ENCODE measurements at places on chromosomes 4 and X. TPM values are rescaled to one million over a fixed set of nuclear protein-coding genes. Genes with fewer than 3 reads are reported as not detected.

Gene ABCB7
- total RNA-seq, result 52.3 TPM

GRCh38 chr4:175427751-175428150 lies 384.3 kb downstream of the GPM6A start:
- no peaks in the 10 kb centered on the region for H3K4me1 ChIP-seq
- H3K4me3 ChIP-seq, result no peak overlapping the region
- no peaks in the 10 kb centered on the region for H3K36me3 ChIP-seq

Gene SH2D1A
- not detected for total RNA-seq

Gene CSAG1
- 0.63 TPM for total RNA-seq

GRCh38 chr4:144531841-144532240 lies 114.1 kb upstream of the HHIP start:
- H3K36me3 ChIP-seq, result no peaks in the 10 kb centered on the region
- DNase-seq, result no peak
- no peaks in the 10 kb centered on the region for H3K27me3 ChIP-seq
- H3K4me3 ChIP-seq, result no peak overlapping the region

DNA sequence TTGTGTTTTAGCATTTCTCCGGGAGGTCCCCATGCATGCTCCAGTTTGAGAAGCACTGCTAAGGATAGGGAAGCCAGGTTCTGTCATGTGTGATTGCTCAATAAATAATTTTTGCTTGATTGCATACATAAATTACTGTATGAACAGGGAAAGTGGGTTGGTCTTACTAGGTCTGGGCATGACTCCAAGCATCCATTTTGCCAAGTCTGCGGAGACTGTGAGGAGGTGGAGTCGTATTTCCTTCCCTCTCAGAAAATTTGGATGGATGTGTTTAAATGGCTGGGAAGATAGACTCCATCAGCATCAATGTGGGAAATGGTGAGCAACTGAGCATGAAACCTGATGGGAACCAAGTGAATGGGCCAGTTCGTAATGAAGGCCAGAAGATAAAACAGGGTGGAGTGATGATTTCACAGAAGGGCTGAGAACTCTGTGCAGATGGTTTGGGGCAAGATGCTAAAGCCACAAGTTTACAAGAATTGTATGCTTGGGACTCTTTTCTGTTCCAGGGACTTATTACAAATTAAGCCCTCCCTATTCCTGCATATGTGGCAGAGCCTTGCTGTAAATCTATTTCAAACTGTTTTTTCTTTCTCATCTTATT lies 84.1 kb downstream of the NHS start:
- H3K27me3 ChIP-seq, result no peaks in the 10 kb centered on the region
- H3K27ac ChIP-seq, result no peak overlapping the region
- DNase-seq, result peak; percentile 9
- H3K36me3 ChIP-seq, result no peaks in the 10 kb centered on the region
- H3K4me1 ChIP-seq, result no peaks in the 10 kb centered on the region
- H3K4me3 ChIP-seq, result no peak overlapping the region

DNA sequence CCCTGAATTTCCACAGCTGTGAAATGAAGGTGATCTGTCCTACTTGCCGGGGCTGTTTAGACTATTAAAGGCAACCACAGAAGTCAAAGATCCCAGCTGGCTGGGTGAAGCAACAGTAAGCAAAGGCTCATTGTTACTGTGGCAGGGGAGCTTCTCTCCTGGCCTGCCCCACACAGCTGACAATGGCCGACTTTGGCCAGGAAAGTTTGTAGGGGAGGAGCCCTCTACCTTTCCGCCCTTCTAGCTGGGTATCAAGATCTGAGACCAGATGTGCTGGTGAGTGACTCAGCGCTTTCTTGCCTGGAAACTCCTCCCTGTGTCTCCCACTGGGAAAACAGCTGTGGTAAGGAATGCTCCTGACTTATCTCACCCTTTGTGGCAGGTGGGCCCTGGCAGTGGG lies 21.1 kb downstream of the RASSF6 start:
- H3K36me3 ChIP-seq, result no peaks in the 10 kb centered on the region
- peaks cover 31% of the 10 kb centered on the region for H3K4me1 ChIP-seq
- H3K27me3 ChIP-seq, result no peaks in the 10 kb centered on the region
- H3K4me3 ChIP-seq, result no peak overlapping the region

Gene PRR27
- total RNA-seq, result not detected

Gene TLR1
- total RNA-seq, result 0.61 TPM

Gene CXorf49
- not detected for total RNA-seq

Gene TMSB15A
- total RNA-seq, result 307 TPM

DNA sequence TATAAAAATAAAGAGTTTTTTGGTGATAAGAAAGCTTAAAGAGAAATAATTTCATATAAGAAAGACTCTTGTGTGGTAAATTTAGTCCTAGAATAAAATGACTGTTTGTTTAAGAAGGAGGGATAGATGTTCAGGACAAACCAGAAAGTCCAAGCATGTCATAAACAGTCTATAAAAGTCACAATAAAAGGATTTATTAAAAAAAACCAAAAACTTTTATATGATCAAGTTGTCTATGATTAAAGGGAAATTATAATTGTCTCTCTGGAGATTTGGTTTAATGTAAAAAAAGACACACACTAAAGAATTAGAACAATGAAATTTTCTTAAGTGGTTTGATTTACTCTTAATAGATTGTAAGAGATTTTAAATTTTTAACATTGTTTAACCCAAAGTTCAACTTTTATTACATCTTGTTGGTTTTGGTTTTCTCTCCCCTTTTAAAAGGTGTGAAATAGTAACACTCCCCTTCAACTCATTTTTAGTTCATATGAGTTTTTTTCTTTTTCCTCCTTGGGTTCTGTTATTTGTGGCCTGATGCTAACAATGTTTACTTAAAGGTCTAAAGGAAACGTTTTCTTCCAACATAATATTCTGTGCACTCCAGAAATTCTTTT lies 89.7 kb downstream of the PDHA2 start:
- H3K36me3 ChIP-seq, result no peaks in the 10 kb centered on the region
- DNase-seq, result no peak
- no peak overlapping the region for H3K4me3 ChIP-seq
- H3K27me3 ChIP-seq, result no peaks in the 10 kb centered on the region
- H3K27ac ChIP-seq, result no peak overlapping the region
- H3K4me1 ChIP-seq, result no peaks in the 10 kb centered on the region

Gene CD38
- total RNA-seq, result 0.06 TPM

All from SJCRH30 (cell line).